ENCODE measurements at places on chromosomes 13 and 19.

DNA sequence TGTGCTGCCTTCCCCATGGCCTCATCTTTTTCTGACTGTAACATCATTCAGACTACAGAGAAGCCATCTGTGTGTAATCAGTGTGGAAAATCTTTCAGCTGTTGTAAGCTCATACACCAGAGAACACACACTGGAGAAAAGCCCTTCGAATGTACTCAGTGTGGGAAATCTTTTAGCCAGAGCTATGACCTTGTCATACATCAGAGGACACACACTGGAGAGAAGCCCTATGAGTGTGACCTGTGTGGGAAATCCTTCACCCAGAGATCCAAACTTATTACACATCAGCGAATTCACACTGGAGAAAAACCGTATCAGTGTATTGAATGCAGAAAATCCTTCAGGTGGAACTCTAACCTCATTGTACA, 17.2 kb upstream of the ZNF8 start:
- DNase-seq = no peak

DNA sequence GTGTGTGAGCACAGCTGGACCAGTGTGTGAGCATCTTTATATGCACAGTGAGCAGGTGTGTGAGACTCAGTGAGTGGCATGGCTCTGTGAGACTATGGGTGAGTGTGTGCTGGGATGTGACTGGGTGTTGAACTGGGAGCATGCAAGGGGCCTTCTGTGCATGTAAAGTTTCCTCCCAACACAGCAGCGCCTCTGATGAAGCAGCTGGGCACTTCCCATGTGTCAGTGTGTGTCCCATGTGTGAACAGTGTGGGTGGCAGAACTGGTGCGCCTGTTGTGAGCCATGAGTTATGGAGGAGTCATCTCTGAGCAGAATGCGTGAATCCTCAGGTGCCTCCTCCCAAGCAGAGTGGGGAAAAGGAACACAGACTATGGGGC, 24.1 kb downstream of the LGALS16 start:
- DNase-seq = no peak

DNA sequence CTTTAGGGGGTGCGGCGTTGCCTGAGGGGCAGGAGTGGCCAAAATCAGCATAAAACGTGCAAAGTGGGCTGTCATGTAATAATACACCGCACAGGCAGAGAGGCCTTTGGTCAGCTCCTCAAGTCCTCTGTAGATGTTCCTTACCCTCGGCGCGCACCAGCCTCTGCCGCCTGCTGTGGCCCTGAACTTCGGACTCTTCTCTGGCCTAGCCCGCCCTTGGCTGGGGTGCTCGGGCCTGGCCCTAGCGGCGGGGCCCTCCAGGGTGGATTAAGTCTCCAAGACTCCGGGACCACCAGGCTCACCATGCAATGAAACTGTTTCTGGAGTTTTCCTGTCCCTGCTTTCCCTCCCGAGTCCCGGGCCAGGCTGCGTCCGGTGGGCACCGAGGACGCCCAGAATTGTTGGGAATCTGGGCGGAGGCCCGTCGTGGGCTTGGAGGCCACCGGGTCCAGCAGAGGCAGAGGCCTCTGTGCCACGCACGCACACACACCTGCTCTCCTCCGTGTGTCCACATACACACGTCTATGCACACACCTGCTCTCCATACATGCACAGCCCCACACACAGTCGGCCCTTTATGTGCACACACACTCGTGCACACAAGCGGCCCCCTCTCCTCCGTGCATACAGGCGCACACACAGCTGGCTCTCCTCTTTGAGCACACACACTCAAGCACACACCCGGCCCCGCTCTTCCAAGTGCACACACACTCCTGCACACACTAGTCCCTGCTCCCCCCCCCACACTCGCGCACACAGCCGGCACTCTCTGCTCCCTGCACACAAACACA, 1.5 kb upstream of the TFDP1 start:
- DNase-seq = no peak

DNA sequence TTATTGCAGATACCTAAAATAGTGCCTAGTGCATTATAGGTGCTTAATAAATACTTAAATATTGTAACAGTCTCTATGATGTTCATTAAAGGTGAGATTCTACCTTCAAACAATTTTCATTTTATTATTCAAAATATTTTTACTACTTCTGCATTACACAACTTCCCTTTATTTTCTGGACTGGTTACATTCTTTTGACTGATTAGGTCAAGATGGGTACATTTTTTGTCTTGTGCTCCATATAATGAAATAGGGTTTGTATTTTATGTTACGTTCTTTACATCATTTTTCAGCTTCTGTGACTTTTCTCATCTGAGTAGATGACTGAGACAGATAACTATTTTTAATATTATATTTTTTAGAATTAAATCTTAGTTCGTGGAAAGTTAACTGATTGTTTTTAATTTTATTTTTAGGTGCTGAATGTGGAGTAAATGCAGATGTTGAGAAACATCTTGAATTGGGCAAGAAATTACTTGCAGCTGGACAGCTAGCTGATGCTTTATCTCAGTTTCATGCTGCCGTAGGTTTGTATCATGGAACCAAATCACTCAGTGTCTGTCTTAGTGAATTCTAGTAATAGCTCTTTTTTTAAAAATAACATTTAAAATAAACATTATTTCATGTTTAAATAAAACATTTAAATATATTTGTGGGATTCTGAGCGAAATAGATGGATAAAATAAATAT, 32.0 kb downstream of the DNAJC3 start:
- no peak for DNase-seq

- no peak for DNase-seq
These were observed 516 bp upstream of the ATP1A3 start for GRCh38 chr19:41994521-41994971.

- DNase-seq = no peak
These were observed 276.3 kb upstream of the PRR20A start for GRCh38 chr13:56864451-56864850.

DNA sequence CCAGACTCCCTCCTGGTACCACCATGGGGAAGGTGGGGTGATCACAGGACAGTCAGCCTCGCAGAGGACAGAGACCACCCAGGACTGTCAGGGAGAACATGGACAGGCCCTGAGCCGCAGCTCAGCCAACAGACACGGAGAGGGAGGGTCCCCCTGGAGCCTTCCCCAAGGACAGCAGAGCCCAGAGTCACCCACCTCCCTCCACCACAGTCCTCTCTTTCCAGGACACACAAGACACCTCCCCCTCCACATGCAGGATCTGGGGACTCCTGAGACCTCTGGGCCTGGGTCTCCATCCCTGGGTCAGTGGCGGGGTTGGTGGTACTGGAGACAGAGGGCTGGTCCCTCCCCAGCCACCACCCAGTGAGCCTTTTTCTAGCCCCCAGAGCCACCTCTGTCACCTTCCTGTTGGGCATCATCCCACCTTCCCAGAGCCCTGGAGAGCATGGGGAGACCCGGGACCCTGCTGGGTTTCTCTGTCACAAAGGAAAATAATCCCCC, 505 bp upstream of the CEACAM5 start:
- DNase-seq = no peak

DNA sequence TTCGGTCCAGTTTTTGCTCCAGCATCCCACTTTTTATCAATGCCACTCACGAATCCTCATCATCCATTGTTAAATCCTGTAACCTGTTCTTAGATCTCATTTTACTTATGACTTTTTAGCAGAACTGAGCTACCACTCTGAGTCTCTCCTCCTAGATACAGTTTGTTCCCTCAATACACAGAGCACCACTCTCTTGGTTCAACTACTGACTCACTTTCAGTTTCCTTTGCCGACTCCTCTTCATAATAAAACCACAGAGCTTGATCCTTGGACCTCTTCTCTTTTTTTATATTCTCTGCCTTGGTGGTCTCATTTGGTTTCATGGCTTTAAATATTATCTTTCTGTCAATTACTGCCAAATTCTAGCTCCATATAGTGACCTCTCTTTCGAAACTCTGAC, 150.3 kb downstream of the SLITRK5 start:
- DNase-seq = no peak

DNA sequence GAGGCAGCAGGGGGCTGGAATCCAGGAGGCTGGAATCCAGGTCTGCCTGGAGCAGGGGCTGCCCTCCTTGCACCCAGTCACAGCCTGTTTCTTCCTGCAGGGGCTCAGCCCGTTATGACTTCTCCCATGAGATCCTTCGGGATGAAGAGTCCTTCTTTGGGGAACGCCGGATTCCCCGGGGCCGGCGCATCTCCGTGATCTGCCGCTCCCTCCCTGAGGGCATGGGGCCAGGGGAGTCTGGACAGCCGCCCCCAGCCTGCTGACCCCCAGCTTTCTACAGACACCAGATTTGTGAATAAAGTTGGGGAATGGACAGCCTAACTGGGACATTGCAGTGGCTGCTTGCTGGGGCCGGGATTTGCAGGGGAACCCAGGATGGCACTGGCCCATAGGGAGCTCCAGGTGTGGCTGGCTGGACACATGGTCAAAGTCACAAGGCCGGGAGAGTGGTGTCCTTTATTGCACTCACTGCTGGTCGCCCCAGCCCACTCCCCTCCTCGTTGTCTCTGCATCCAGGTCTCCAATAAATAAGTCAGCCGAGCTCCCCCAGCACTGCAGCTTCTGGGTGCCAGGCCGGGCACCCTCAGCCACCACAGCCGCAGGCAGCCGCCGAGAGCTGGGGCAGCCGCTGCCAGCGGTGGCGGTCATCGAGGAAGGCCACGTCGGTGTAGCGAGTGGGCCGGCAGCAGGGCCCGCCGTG, 872 bp downstream of the PSPN start:
- DNase-seq = no peak

- DNase-seq = no peak
These were observed 122.9 kb downstream of the MIPEP start for GRCh38 chr13:23766283-23766682.

- DNase-seq = no peak
These were observed 1.7 kb downstream of the ANKRD24 start for GRCh38 chr19:4183967-4184717.

GRCh38 chr19:48656840-48657474, 11.0 kb upstream of the CA11 start:
- no peak for DNase-seq

- peak; percentile 99 for DNase-seq
These were observed at the start of gene KDM4B for GRCh38 chr19:4968462-4969291. Gene KDM4B (plus strand): TSS chr19:4969113. CDS start chr19:5032891, 63,778 bp downstream.

GRCh38 chr13:87130423-87130822, 540.7 kb upstream of the SLITRK5 start:
- DNase-seq = no peak

DNA sequence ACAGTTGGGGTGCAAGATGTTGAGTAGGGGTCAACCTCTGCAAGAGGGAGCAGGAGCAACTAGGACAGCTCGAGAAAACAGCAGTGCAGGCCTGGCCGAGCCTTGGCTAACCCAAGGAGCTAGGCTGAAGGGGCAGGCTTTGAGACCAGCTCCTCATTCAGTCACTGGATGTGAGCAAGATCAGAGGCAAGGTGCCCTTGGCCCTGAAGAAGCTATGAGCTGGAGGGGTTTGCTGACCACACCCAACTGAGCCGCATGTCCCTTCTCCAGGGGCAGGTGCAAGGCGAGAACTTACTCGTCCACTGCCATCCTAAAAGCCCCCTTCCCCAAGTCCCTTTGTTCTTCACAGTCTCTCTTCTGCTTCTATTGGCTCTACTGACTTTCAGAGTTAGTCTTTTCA, 126.1 kb upstream of the UBL3 start:
- no peak for DNase-seq

DNA sequence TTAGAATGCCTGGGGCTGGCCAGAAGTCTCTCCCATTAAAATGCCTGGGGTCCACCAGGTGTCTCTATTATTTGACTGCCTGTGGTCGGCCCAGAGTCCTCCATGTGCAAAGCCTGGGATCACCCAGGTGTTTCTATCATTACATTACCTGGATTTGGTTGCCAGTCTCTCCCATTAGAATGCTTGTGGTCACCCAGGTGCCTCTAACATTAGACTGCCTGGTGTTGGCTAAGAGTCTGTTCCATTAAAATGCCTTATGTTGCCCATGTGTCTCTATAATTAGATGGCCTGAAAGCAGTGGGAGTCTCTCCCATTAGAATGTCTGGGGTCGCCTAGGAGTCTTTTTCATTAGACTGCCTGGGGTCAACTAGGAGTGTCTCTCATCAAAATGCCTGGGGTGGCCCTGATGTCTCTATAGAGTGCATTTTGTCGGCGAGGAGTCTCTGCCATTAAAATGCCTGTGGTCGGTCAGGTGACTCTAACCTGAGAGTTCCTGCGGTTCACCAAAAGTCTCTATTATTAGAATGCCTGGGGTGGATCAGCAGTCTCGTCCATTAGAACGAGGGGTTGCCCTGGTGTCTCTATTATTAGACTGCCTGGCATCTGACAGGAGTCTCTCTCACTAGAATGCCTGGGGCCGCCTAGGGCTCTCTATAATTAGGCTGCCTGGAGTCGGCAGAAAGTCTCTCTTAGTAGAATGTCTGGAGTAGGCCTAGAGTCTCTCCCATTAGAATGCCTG, 1540.5 kb downstream of the UQCRFS1 start:
- DNase-seq = no peak

DNA sequence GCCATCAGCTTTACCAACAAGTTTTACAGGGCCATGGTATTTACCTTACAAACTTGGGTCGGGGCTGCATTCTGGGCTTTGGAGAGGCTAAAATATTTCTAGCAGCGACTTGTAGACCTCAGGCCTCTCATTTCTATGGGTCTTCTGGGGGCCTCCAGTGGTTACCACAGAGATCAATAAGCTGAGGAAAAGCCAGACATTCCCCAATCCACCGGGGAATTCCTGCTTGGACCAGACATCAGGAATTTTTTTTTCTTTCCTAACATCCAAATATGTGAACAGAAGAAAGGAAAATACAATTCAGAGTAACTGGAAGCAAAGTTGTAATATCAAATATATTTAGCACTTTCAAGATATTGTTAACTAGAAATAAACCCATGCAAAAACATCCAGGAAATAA, 1.5 kb downstream of the DZIP1 start:
- no peak for DNase-seq

DNA sequence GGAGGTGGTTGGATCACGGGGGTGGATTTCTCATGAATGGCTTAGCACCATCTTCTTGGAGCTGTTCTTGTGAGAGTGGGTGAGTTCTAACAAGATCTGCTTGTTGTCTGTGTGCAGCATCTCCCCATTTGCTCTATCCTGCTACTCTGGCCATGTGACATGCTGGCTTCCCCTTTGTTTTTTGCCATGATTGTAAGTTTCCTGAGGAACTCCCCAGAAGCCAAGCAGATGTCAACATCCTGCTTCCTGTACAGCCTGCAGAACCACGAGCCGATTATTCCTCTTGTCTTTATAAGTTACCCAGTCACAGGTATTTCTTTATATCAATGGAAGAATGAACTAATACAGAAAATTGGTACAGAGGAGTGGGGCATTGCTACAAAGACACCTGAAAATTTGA, 2.3 kb upstream of the SIGLEC12 start:
- no peak for DNase-seq

DNA sequence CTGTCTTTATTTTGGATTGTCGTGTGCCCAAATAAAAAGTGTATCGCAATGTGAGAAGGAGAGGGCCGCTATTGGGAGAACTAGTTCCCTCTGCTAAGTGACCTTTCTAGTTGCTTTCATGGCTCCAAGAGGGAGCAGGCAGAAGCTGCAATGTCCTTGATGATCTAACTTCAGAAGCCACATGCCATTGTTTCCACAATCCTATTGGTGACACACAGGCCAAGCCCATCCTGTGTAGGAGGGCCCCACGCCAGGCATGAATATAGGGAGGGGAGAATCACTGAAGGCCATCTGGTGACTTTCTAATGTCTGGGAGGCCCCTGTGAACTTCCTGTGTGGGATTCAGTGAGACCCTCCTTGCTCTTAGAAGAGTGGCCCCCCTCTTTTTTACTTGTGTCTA, 47.8 kb upstream of the KPNA3 start:
- no peak for DNase-seq

GRCh38 chr19:42281827-42282762, 13.0 kb downstream of the CIC start:
- no peak for DNase-seq

Data from naive thymus-derived CD8-positive, alpha-beta T cell (primary cell).